Activated CD4-positive, alpha-beta memory T cell treated with anti-CD3 and anti-CD28 coated beads, Interleukin-2, amount 10 ng/mL, durations not matched to agents 7 days and 5 days (primary cell): ENCODE measurements at places on chromosomes 7 and 10. TPM values are rescaled to one million over a fixed set of nuclear protein-coding genes. Genes with fewer than 3 reads are reported as not detected.

Gene RUFY2
- total RNA-seq: 12.2 TPM

Gene RSBN1L
- 28.7 TPM for total RNA-seq

Gene NOS3
- total RNA-seq: 30.2 TPM

Gene TSPAN12
- total RNA-seq: not detected

Gene ZCWPW1
- total RNA-seq: 2.7 TPM

Gene UBE2D4
- 6.8 TPM for total RNA-seq
